Head of caudate nucleus (tissue), 42 donors: ENCODE measurements at places on chromosomes 5 and 9.

- DNase-seq: no peak
Observed at GRCh38 chr5:169413416-169413815, 112.5 kb upstream of the SLIT3 start.

DNA sequence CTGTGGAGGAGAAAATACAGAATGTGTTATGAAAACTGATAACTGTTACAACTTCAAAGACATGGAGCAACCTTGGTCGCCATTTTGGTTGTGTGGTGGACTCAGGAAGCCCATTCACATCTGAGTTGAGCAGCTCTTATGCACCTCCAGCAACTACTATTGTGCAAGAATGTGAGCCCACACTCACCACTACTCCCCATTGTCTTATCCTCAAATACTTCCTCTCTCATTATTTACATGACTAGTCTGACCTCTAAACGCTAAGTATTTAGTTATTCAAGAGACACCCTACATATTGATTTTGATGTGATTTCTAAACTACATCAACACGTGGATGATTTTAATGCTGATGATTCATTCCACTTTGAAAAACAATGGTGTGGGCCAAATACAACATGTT is 516.6 kb upstream of the CLINT1 start:
- no peak for DNase-seq

DNA sequence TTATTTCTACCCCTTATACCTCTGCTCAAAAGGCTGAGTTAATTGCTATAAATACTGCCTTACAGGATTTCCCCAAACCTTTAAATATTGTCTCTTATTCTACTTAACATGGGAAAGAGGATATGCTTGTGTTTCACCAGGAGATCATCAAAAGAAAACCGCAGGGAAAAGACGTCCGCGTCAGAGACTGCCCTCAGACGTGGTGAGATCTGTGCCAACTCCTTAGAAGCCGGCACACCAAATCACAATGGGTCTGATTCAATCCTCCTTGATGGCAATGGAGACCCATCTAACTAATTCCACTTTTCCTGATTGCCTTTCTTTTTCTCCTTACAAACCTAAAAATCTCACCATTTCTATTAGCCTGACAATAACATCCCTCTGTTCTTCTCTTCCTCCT is 55.0 kb downstream of the SH3PXD2B start:
- DNase-seq: no peak

- DNase-seq: no peak
Observed at GRCh38 chr5:122129306-122129705, at the start of gene ZNF474. ZNF474 (plus strand) TSS chr5:122129546; CDS start chr5:122151991, 22,445 bp downstream.
